ENCODE measurements at places on chromosomes 12 and 14.

DNA sequence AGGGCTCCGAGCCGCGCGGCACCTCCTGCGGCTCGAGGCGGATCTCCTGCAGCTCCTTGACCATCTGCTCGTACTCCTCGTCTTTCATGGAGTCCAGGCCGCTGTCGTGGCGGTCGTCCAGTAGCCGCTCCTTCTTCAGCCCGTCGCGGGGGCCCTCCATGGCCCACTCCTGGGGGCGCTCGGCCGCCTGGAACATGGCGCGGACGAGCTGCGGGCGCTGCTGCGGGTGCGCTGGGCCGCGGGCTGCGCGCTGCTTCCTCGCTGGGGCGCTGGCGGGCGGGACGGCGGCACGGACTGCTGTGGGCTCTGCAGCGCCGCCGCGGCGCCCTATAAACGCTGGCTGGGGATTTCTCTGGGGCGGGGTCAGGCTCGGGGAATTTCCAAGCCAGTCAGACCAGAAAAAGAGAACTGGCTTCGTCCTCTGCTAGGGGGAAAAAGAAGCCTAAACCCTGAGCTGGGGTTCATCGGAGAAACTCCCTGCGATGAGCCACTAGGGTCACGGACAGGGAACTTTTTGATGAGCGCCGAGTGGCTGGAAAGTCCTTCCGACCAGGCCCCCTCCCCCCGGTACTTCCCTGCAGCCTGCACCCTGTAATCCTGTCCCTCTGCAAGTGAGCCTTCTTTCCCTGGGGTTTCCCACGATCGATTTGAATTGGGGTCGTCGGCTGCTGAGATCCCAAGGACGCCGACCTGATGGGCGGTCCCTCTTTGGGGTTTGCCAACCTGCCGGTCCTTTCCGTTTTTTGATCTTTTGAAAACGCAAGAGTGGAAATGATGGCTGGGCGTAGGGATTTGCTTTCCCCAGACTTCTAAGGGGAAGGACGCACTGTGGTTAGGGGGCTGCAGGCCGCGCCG, at the start of gene NFKBIA:
TSS of gene NFKBIA (minus strand) at position 301 of the 855 bp plus-strand sequence. CDS start at position 196, 105 bp downstream.
- peak; percentile 97 for DNase-seq

DNA sequence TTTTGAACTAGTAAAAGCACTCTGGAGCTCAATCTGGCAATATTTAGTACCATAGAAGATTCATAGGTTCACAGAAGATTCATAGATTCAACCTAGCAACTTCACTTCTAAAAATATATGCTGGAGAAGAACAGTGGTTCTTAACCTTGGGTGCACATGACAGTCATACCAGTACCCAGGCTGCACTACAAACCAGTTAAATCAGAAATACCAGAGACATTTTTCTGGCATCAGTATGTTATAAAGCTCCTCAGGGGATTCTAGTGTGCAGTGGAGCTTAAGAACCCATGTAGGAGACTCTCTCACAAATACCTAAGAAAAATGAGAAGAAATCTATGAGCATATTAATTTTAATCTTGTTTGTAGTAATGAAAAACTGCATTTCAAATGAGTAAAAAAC, 46.6 kb downstream of the CNTN1 start:
- no peak for DNase-seq

DNA sequence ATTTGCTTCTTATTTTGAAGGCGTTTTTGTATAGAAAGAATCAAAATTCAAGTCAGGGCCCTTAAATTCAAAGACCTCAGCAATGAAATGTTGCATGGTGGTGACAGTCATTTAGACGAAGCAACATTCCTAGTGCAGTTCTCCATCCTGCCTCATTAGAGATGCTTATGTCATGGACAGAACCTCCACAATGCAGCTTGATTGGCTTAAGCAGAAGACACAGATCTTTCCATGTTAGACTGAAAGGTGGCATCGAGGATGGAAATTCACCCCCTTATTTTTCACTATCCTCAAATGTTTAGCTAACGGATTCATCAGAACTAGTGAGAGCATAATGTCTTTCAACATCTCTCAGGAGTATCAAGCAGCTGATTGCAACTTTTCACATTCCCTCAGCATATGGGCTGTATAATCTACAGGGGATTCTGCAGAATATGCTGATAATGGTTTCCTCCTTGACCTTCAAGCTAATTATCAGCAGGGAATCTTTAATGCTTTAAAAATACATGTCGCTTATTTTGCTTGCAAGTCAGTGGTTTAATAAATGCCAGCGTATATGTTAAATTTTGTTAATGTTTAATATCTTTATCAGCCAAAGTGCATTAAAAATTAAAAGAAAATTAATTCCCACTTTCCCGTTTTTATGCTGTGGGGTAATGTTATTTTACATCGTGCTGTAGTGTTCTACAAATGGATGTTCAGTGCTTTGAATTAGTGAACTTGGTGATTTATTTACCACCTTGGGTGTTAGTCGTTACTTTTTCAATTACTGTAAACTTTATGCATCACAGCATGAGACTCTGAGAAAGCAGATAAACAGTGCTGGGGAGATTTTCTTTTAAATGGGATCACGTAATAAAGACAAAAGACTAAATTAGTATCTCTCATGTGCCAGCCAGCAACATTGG, 12.8 kb upstream of the NRDE2 start:
- DNase-seq: no peak

- DNase-seq: no peak
Measured at GRCh38 chr12:113278141-113278540, 56.8 kb downstream of the SLC8B1 start.

GRCh38 chr14:103730490-103731035, 15.0 kb downstream of the ZFYVE21 start:
- DNase-seq: no peak

DNA sequence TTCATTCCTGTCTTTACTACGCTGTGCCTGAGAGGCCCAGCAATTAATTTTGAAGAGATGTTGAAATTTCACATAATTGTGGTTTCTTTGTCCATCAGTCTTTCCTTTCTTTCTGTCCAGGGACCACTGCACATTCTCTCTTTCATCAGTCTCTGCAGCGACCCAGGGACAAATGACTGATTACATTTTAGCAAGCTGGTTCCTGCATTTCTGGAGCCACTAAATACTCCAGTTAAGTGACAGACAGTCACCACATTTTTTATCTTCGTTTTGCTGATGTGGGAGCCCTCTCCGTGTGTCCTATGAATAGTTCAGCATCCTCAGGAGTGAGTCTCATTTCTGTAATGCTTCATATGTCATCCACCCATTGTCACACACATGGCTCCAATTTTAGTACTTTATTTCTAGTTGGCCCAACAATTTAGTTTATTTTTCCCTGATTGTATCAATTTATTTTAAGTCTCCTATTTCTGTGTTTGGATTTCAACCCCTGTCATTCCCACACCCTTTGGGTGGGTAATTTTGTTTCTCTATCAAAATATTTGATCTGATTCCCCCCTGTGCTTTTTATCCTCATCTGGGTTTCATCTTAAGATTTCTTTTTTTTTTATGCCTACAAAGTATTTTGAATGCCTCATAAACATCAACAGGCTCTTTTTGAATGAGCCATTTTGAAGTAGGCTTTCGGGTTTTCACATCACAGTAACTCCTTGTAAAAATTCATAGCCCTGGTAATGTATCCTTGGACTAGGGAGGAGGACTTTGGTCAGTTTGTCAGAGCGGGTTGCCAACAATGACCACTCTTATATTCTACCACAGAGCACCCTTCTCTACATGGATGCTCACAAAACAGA, 1196.5 kb downstream of the GALC start:
- no peak for DNase-seq

- DNase-seq: no peak
Measured at GRCh38 chr14:93888995-93889394, 38.1 kb upstream of the FAM181A start.
